ENCODE measurements at places on chromosomes 16 and 17.

- DNase-seq, result no peak
Observed at GRCh38 chr16:73544826-73545225, 496.9 kb upstream of the ZFHX3 start.

GRCh38 chr17:40084477-40084876 is 15.9 kb downstream of the NR1D1 start:
- DNase-seq, result no peak

GRCh38 chr16:74226338-74226954 is 70.2 kb upstream of the PSMD7 start:
- no peak for DNase-seq

GRCh38 chr16:6557353-6558023 is 775.2 kb upstream of the RBFOX1 start:
- DNase-seq, result no peak

- no peak for DNase-seq
Observed at GRCh38 chr17:39808409-39808997, 55.6 kb downstream of the IKZF3 start.

GRCh38 chr16:3096362-3096761 is 2.7 kb downstream of the ZSCAN10 start:
- no peak for DNase-seq

GRCh38 chr17:41403404-41404023 is 6.1 kb upstream of the KRT31 start:
- no peak for DNase-seq

DNA sequence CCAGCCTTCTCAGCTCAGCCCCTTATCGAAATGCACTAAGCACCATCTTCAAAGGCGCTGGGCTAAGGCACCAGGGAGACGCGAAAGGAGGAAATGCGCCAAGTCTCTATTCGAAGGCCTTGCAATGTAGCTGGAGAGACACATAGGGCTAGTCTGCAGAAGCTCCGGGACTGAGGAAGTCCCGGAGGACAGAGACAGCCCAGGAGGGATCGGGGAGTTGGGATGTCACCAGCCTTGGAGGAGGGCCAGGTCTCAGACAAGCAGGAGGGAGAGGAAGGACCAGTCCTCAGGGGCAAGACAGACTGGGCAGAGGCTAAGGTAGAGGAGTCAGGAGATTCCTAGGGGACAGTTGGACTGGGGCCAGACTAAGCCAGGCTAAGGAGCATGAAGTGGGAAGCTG is 8.5 kb downstream of the C17orf100 start:
- no peak for DNase-seq

GRCh38 chr17:44968225-44969143 is at the start of gene C1QL1:
Gene C1QL1 (minus strand): TSS chr17:44968303. CDS start chr17:44968048, 255 bp downstream.
- peak; percentile 81 for DNase-seq

GRCh38 chr17:27457731-27458523 is 1.7 kb downstream of the KSR1 start:
- no peak for DNase-seq

- DNase-seq, result no peak
Observed at GRCh38 chr17:66165537-66166123, 26.3 kb downstream of the CEP112 start.

GRCh38 chr17:51118330-51119195 is 2.1 kb downstream of the SPAG9 start:
- DNase-seq, result no peak

GRCh38 chr16:71974068-71974818 is 26.0 kb downstream of the PKD1L3 start:
- DNase-seq, result no peak

DNA sequence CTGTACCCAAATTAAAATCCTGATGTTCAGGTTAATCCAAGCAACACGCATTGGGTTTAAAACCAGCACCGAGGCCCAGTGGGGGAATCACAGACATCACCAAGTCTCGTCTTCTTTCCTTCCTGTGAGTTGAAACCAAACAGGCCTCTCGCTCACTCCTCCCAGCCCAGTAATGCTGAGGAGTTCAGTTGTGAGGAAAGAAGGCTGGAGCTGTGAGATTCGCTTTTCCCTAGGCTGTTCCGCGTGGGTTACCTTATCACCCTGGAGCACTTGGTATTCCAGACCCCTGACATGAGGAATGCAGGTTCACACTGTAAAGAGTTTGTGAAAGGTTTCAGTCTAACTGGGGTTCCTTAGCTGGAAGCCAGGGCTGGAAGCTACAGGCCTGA is 20.8 kb downstream of the CIBAR2 start:
- DNase-seq, result no peak

GRCh38 chr17:45948881-45949624 is 50.0 kb upstream of the STH start:
- peak; percentile 47 for DNase-seq

DNA sequence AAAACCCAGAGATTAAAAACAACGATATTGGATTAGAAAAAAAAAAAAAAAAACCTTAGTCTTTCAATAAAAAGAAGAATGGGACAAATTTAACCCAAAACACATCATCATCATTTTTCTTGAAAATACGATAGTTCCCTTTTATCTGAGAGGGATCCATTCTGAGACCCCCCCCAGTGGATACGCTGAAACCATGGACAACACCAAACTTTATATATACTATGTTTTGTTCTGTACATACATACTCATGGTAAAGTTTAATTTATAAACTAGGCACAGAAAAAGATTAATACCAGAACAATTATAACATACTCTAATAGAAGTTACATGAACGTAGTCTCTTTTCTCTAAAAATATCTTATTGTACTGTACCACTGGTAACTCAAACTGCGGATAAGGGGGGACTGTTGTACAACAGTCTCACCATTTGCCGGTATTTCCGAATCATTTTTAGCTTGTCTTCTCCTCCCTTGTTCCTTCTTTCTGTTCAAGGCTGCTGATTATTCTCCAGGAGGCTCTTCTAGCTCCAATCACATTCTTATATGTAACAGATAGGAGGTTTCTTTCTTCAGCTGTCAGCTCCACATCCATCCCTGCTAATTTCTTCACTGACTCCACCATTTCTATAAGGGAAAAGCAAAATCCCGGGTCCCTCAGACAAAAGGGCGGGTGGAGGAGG is 37.0 kb downstream of the RNF135 start:
- DNase-seq, result no peak

GRCh38 chr16:89921131-89921701 is 1.9 kb upstream of the TUBB3 start:
- no peak for DNase-seq

- no peak for DNase-seq
Observed at GRCh38 chr16:17335826-17336529, 134.8 kb downstream of the XYLT1 start.

GRCh38 chr17:42985225-42985624 is 4.9 kb downstream of the RUNDC1 start:
- DNase-seq, result no peak

GRCh38 chr17:39447561-39447960 is 3.5 kb downstream of the MED1 start:
- DNase-seq, result no peak

GRCh38 chr16:64950731-64951130 is 171.1 kb downstream of the CDH11 start:
- no peak for DNase-seq

- DNase-seq, result no peak
Observed at GRCh38 chr17:41464682-41465081, 2.5 kb downstream of the KRT32 start.

GRCh38 chr16:78096386-78096785 is 3.1 kb upstream of the WWOX start:
- no peak for DNase-seq

- DNase-seq, result peak; percentile 59
Observed at GRCh38 chr16:56657555-56658326, at the start of gene MT1F. Gene MT1F (plus strand): TSS chr16:56657959. CDS start chr16:56658059, 100 bp downstream.

DNA sequence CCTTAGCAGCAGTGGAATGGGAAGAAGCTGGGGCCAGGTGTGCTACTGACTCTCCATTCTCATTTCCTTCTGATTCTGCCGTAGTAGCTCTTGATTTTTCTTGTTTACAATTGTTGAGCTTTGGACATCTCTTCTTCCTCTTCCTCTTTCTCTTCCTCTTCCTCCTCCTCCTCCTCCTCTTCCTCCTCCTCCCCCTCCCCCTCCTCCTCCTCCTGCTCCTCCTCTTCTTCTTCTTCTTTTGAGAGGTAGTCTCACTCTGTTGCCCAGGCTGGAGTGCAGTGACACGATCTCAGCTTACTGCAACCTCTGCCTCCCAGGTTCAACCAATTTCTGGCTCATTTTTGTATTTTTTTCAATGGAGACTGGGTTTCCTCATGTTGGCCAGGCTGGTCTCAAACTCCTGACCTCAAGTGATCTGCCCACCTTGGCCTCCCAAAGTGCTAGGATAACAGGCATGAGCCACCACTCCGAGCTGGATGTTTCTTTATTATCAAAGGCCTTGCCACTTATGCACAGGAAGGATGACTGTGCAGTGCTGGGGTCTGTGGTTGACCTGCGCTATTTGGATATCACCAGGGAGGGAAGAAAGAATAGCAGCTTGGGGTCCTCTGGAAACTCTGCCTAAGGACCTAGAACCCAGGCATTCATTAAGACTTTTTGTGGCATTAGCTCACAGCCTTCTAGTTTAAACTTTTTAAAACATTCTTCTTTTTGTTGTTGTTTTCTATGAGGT is 127.8 kb upstream of the KCNJ16 start:
- no peak for DNase-seq

- DNase-seq, result no peak
Observed at GRCh38 chr17:7932949-7933348, 943 bp downstream of the CNTROB start.

GRCh38 chr17:64992325-64992802 is 64.2 kb downstream of the GNA13 start:
- DNase-seq, result no peak

DNA sequence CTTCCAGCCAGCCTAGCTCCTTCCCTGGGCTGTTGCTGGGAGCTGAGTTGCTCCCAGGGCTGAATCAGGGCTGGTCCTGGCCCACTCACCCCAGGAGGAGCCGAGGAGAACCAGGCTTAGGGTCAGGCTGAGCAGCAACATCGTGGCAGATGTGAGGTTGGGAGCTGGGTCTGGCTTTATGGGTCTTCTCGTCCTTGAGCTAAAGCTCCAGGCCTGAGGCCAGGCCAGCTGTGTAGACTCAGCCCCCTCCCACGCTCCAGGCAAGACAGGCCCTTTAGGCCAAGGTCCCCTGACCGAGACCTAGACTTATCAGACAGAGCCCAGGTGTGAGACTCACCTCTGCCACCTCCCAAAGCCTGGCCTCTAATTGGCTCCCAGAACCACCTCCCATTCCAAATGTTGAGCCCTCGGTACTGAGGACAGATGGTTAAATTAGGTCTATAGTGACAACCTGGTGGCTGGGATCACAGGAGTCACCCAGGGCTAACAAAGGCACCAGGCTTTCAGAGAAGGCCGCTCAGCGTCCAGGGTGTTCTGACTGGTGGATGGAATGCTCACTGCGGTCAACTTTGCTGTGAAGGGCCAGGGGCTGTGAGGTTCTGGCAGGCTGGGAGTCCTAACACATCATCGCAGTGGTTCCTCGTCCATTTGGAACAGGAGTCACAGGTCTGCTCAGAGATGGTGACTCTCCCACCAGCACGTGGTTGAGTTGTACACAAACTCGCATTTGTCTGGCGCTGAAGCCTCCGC is at the start of gene CTRL:
Gene CTRL, minus strand, starts transcription at position 151 of the 750 bp plus-strand sequence. Its CDS starts 10 bp downstream, at position 141.
- DNase-seq, result no peak

DNA sequence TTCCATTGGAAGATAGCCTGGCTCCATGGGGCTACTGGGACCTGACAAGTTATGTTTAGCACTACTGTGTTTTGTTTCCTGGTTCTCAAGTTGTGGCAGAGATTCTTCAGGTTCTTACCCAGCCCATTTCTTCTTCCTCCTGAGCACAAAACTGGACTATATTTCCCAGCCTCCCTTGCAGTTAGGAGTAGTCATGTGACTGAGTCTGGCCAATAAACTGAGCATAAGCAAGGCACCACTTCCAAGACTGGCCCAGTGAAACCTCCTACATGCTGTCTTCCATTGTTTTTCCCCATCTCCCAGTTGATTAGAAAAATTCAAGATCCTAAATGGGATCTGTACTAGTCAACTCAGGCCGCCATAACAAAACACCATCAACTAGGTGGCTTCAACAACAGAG is 28.2 kb upstream of the RBBP6 start:
- no peak for DNase-seq

All from stimulated activated CD8-positive, alpha-beta memory T cell treated with anti-CD3 and anti-CD28 coated beads, Interleukin-7, amount 100 ng/mL, for 48 hours (primary cell).